MV-4-11 (cell line): ENCODE measurements at places on chromosomes 6 and 20.

DNA sequence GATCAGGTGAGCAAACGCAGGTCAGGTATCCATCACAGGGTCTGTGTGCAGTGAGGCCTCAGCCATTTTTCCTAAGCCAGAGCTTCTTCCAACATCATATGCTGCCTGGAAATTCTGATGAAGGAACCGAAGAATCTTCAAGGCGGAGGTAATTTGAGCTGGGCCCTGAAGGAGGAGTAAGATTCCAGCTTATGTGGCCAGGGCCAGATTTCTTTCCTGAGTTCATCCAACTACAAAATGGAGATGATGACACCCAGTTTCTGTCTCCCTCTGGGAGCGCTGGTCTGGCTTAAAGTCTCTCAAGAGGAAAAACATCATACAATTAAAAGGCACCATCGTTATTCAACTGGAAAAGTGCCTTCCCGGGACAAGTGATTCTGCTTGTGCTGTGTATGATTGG is 6.9 kb upstream of the MANBAL start:
- DNase-seq: no peak

GRCh38 chr6:137231895-137232294 is 12.7 kb upstream of the IFNGR1 start:
- peak; percentile 30 for DNase-seq

DNA sequence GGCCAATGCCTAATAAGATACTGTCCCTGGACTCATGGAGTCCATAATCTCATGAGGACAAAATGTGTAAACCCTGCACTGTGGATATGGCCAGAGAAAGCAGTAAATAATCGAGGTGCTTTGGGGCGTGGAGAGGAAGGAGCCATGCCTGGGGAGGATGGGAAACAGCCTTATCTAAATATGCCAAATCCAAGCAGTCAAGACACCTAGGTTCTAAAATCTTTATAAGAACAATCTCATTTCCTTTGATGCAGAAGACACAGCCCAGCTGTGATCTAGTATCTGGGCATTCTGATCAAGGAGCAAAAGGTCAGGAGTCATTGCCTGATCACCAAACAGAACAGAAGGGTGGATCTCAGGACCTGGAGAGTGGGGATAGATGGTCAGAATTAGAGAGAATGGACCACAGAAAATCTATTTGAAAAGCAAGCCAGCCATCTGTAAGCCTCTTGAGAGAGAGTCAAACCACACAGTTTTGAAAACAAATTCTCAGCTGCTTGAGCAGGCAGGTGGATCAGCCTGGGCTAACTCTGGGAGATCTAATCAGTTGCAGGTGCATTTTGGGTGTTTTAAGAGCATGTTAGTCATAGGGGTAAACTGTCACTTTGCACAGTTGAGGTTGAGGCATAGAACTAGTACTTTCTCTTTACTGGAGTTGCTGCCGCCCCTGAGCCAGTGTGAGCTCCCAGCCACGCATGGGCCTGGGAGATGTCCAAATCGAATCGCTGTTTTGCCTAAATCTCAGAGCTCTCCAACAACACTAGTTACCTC is 130.8 kb upstream of the TNFAIP3 start:
- DNase-seq: peak; percentile 8

GRCh38 chr6:99612551-99613408 is 6.1 kb downstream of the PRDM13 start:
- no peak for DNase-seq

GRCh38 chr6:35718911-35719381 is 17.9 kb upstream of the ARMC12 start:
- peak; percentile 46 for DNase-seq

DNA sequence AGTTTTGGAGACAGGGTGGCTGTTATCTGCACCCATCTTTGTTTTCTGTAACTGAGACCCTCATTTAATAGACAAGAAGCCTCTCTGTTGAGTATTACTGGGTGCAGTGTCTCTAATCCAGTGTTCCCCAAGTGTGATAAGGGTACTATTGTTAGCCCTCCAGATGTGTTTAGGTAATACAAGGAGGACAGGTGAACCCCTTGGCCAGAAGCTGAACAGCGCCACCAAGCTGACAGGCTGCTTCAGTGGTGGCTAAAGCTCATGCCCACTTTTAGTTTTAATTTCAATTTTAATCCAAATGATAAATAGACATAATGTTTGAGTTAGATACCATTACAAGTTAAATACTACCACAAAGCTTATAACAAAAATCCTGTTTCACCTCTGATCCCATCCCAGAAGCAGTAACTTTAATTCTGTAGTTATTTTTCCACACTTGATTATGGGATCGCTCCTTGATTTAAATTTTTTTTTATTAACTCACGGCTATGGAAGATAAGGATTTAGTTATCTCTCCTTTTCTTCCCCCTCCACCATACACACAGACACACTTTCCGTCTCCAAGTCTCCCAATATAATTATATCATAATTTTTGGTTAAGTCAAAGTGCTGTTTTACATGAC is 8.4 kb upstream of the STK35 start:
- no peak for DNase-seq

DNA sequence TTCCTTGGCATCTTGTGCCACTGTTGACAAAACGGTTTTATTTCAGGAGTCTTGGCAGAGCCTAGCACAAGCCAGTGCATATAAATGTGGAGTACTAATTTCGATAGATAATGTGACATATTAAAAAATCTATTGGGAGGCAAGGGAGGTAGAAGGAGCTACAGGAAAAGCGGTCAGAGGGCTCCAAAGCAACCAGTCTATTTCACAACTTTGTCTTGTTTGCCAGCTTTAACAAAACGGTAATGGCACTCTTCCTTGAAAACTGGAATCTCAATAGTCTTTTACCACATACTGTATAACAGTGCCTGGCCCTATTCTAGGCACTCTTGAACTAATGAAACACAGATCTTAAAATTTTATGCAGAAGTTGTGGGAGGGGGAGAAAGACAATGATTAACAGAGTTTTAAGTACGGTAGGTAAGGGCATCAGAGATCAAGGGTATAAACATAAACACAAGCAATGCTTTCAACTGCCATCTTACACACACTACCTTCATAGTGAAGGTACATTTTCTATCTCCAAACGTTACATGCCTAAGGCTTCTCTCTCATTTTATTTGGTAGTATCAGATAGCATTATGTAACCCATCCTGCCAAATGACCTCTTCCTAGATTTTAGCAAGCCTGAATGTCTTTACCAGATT is 33.5 kb upstream of the SYNCRIP start:
- no peak for DNase-seq

GRCh38 chr6:147322299-147323162 is 118.3 kb downstream of the STXBP5 start:
- DNase-seq: peak; percentile 95

DNA sequence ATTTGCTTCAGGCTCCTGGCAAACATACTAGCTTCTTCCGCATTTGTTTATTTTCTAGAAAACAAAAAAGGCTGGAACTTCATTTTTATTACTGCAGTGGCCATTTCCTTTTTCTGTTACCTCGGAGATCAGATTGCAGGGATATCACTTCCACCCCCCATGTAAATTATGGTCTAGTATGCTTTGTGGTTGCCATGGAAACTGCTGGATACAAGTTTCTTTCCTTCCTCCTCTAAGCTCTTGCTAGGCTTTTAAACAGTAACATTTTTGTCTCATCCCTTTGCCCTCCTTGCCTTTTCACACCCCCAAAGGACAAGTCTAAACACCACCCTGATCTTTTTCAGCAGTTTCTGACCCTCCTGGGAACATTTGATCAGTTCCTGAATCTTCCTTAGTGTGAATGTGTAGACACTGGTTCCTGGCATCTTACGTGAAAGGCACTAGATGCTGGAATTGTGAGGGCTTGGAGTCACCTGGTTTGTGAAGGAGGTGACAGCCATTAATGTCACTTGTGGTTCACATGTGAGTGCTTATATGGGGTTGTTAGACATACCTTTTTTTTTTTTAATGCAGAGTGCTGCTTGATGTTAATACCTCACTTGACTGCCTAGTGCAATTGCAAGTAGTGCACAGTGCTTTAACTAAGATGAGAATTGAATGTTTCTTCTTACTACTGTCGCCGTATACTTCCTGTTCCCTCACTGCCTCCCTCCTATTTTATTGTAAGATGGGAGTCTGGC is 181.6 kb downstream of the JARID2 start:
- DNase-seq: peak; percentile 88

DNA sequence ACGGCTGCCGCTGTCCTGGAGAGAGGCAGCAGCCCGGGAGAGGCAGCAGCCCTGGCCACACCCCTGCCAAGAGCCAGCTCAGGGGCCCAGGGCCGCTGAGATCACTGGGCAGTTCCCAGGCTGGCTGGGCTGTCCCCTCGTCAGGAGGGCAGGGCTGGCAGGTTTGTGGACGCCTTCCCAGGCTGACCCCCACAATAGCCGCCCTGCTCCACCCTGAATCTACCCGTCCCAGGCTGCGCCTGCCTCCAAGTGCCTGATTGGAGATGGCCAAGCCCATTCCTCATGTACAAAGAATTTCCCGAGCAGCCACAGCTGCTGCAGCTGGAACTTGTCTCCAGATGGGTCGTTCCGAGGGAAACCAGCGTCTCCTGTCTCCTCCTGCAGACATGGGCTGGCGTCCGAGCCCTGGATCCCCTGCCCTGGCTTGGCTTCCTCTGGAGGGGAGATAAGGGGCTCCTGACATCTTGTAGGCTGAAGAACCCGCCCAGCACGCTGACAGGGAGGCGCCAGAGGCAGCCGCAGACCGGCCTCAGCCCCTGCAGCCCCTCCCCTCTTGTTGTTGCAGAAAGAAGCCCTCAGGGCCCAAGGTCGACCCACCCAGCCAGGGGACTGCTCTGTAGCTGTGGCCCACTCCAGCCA is 9.4 kb upstream of the GATA5 start:
- no peak for DNase-seq

- DNase-seq: no peak
These were observed 169.4 kb downstream of the CDK19 start for GRCh38 chr6:110645685-110646418.

GRCh38 chr6:103895136-103895535 is 964.6 kb downstream of the HACE1 start:
- no peak for DNase-seq

DNA sequence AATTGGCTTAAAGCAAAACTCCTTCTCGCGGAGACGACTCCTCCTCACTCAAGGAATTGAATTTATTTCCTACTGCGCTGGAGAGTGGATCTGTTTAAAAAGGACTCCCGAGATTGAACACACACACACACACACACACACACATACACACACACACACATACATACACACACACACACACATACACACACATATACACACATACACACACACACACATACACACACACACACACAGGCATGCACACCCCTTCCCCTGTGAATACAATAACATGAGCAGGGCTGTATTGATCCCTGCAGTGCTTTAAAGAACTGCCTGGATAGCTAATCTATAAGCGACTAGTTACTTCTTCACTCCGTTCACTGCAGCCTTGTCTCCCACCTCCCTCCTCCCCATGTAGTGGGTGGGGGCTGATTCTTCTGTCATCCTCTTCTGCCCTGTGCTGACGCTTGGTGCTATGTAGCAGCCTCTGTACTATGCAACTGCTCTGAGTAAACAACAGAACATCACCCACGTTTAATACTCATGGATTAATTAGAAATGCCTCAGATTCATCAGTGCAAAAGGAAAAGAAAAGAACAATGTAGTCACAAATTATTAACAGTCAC is 549.0 kb downstream of the CDH26 start:
- no peak for DNase-seq

DNA sequence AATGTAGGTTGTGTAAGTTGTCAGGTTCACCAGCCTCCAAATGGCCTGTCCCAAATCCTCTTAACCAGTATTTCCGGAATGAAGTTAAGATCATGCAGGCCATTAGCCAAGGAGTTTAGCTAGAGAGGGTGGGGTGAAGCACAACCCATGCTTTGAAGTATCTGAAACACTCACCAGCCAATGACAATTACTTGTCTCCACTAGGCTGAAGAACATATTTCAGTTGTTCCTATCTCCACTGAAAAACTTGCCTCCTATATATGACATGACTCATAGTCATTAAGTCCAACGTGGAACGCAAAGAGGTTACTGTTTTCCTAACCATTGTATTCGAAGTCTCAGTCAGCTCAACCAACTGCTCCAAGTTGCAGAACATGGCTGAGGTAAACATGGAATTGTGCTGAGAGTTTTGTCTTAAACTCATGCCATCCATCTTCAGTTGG is 37.4 kb upstream of the TNFAIP3 start:
- no peak for DNase-seq

- DNase-seq: no peak
These were observed 15.6 kb upstream of the CD109 start for GRCh38 chr6:73680289-73680918.

- DNase-seq: no peak
These were observed 19.0 kb upstream of the DCDC2 start for GRCh38 chr6:24376871-24377270.
